ENCODE measurements at places on chromosomes 4 and X.
A peak's percentile ranks its signal among the peaks of the same experiment; 100 is the strongest.

- no peak for DNase-seq
These were observed 163.5 kb upstream of the UGT8 start for GRCh38 chr4:114435116-114435515.

DNA sequence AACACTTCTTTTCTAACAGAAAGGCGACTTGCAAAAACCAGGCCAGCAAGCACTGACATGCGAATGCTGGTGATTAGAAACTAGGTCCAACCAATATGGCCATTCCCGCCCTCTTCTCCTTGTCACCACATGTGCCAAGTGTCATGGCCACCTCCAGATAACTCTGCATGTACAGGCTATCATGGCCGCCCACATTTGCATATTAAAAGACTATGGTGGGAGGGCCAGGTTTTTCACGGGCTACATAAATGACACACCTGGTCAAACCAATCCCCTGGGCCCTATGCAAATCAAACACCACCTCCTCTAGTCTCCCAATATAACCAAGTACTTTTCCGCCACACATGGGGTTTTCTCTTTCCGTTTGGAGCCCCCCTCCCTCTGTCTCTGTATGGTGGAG, 40.1 kb downstream of the NUDT11 start:
- DNase-seq: no peak

- DNase-seq: no peak
These were observed 1029.0 kb downstream of the FSTL5 start for GRCh38 chr4:161134795-161135194.

GRCh38 chr4:23736466-23736865, 153.4 kb downstream of the PPARGC1A start:
- DNase-seq: no peak

GRCh38 chrX:140817943-140818342, 108.4 kb downstream of the LINC00632 start:
- no peak for DNase-seq

DNA sequence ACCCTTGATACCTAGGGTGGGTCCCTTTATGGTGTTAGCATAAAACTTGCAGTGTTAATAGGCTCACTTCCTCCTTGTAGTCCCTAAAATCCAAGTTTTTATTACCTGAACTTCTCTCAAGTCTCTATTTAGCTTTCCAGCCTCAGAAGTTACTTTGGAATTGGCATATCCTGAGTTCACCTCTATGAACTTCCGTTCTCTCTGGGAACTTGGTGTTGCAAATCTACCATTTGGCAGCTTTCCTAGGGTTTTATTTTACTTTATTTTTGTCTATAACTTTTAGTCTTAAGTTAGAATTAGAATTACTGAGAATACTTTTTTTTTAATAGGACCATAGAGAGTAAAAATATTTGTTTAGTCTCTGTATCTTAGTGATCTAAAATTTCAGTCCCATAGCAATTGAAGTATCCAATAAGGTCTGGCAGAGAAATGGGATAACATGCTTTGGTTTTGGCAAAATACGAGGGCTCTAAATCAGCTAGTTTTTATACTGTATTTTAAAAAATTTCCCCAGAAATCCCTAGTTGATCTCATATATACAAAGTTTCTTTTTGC, 30.3 kb upstream of the NAF1 start:
- DNase-seq: no peak

DNA sequence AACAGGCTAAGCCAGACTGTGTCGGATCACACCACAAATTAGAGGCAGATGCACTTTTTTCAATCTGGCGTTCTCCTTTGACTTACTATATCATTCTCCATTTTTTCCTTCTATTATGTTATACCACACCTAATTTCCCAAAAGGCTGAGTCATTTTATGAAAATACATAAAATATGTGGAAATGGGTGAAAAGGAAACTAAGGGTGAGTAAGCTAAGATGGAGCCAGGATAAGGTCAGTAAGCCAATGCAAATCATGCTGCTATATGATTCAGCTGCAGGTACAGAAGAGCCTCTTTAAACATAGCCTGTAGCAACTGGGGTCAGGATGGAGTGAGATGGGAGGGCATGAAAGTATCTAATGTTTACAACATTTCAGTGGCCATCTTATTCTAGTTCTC, 94.0 kb upstream of the TEX13A start:
- no peak for DNase-seq

DNA sequence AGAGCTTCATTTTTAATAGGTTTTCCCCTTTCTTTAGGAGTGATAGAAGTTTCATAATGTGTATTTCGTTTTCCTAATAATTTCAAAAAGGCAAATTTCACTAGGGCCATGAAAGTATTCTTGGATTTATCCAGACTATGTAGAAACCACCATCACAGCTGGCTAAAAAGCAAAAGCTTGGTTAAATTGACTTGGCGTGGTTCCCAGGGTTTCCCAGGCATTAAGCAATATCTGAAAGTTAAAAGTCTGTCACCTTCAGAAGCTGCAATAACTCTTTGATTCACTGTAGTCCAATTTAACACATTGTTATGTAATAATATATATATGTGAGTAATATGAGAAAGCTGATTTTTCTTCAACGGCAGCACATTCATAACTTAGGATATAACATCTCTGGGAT, 38.3 kb downstream of the NDNF start:
- DNase-seq: no peak

GRCh38 chr4:185819144-185819543, 7.2 kb upstream of the SORBS2 start:
- no peak for DNase-seq

DNA sequence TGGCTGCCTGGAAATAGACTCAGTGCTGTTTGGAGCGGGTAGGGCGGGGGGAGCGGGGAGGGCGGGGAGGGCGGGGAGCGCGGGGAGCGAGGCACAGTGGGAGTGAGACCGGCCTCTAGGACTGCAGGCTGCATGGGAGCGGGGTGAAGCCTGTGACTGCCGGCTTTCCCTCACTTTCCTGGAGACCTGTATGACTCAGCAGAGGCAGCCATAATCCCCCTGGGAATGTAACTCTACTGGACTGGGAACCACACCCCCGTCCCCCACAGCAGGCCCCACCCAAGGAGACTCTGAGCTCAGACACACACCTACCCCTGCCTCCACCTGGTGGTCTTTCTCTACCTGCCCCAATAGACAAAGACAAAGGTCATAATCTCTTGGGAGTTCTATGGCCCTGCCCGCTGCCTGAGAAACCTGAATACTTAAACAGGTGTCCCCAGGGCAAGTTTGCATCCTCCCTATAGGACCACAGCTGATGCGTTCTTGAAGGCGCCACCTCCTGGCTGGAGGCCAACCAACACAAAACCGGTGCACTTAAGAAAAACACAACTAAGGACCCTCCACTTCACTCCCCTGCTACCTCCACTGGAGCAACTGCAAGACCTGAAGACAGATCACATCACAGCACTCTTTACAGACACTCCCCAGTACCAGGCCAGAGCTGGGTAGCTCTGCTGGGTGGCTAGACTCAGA, 18.0 kb downstream of the HDAC8 start:
- DNase-seq: peak; percentile 17

GRCh38 chrX:22433292-22434070, 160.8 kb downstream of the CBLL2 start:
- no peak for DNase-seq

GRCh38 chr4:174528226-174528625, 5.9 kb upstream of the HPGD start:
- DNase-seq: no peak

- DNase-seq: peak; percentile 27
These were observed 2.2 kb upstream of the PLXNB3 start for GRCh38 chrX:153761863-153762262.

DNA sequence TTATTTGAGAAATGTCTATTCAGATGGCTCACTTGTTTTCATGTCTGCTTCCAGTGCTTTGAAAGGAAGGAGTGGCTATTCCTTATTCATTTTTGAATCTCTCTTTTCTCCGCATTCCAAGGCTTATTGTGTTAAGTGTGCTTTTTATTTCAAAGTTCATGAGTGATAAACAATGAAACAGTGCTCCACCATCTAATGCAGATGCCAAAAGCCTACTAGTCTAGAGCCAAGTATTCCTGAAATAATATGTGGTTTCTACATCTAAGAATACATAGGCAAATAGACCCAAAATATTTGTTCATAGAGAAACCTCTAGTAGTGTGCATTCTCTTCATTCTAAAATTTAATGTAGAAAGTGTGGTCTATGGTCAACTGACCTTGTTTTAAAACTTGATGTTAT, 187.3 kb downstream of the GABRB1 start:
- DNase-seq: no peak

- peak; percentile 81 for DNase-seq
These were observed 2.2 kb downstream of the MAMLD1 start for GRCh38 chrX:150365051-150365989.

- no peak for DNase-seq
These were observed 1.2 kb upstream of the SLC2A9 start for GRCh38 chr4:10022346-10023049.

DNA sequence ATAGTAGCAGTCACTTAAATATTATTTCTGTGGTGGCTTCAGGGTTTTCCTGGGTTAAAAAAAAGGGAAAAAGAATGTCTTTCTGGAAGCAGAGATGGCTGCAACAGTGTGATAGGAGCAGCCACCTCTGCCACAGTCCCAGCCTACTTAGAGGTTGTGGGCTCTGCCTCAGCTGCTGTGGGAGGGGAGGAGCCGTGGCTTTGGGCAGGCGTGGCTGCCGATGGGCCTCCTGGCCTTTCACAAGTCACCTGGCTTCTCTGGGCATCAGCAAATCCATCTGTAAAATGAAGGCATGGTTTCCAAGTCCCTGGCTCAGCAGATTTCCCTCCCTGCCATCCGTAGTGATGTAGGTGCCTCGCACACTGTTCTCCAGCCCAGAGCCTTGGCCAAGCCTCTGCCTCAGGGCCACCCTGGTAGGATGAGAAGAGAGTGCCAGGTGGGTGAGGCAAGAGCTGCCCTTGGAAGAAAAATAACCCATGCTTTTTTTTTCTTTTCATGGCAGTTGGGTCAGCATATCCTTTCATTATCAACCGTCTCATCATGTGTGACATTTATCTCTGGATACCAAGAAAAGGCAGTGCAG, 66.1 kb downstream of the PTTG2 start:
- DNase-seq: no peak

DNA sequence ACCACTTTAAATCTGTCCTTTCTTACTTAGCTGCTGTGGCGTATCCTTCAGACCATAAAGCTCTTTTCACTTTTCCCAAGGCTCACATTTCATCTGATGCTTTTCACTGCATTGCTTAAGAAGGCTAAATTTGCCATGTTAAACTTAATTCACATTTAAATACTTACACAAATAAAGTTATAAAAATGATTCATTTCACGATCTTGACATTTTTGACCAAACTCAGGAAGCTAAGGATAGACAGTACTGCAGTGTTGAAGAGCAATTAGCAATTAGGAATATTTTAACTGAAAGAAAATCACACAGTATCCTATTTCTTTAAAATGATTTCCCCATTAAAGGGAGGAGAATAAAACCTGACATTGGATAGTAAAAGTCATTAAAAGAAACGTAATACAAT, 1038.6 kb downstream of the STPG2 start:
- no peak for DNase-seq

GRCh38 chr4:98430708-98431403, 169.7 kb downstream of the RAP1GDS1 start:
- no peak for DNase-seq

GRCh38 chrX:39493168-39493567, 604.6 kb downstream of the BCOR start:
- DNase-seq: no peak

GRCh38 chr4:185761352-185762235, 50.4 kb downstream of the SORBS2 start:
- no peak for DNase-seq

GRCh38 chr4:105139646-105140045, 7.0 kb upstream of the TET2 start:
- DNase-seq: no peak

GRCh38 chr4:10532155-10532554, 74.9 kb upstream of the ZNF518B start:
- no peak for DNase-seq

DNA sequence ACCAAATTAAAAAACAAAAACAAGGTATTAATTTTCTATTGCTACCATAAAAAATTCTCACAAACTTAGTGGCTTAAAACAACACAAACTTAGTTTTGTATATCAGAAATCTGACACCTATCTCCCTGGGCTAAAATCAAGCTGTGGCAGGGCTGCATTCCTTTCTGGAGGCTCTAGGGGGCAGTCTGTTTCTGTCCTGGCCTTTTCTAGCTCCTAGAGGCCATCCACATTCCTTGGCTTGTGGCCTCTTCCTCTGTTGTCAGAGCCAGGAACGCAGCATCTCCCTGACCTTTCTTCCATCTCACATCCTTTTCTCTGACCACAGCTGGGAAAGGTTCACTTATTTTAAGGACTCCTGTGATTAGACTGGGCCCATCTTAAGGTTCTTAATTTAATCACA, 38.9 kb upstream of the TLR2 start:
- peak; percentile 20 for DNase-seq

DNA sequence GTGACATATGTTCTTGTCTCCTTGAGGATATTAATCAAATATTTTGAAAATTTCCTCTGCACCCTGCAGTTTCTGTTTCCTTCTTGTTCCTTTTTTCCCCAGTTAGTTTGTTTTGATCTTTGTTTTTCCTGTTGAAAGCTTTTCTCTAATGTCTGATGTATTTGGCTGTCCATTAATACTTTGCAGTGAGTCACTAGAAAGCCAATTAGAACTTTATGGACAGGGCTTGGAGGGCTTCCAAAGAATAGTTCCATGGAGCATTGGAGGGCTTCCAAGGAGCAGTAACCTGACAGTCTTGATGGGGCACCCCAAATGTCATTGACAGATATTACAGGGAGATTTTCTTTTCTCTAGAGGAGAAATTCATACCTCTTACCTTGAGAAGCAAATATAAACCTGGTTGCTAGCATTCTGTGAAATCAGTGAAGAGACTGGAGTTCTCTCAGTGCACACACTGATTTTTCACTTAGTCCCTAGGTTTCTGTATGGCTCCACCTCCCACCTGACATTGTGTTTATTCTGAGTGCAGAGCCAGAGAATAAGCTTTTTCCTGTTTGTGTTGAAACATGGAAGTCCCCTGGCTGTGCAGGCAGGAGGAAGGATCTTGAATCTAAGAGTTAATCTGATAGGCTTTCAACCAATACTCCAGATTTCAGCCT, 26.5 kb downstream of the SPARCL1 start:
- no peak for DNase-seq

- DNase-seq: no peak
These were observed 91.1 kb downstream of the P2RY10 start for GRCh38 chrX:79036157-79036880.

DNA sequence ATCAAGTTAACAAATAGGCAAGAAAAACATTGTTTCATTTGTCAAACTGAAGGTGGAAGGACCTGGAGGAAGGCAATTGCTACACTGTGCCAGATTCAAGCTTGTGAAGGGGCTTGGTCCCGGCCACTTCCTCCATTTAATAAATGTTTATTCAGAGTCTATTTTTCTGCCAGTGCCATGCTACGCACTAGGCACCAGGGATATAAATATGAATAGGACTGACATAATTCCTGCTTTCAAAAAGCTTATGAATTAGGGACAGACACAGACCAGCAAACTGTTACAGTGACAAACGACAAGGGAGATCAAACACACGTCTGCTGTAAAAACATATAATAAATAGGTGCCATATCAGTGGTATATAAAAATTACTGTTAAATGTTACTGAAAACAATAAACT, 571 bp downstream of the TLR6 start:
- DNase-seq: no peak
